CD4-positive, alpha-beta T cell treated with Interleukin-1 beta for 1 hour (primary cell): ENCODE measurements at places on chromosomes 2 and 18.

GRCh38 chr2:25928668-25929067 is 50.4 kb upstream of the ASXL2 start:
- no peak for DNase-seq

DNA sequence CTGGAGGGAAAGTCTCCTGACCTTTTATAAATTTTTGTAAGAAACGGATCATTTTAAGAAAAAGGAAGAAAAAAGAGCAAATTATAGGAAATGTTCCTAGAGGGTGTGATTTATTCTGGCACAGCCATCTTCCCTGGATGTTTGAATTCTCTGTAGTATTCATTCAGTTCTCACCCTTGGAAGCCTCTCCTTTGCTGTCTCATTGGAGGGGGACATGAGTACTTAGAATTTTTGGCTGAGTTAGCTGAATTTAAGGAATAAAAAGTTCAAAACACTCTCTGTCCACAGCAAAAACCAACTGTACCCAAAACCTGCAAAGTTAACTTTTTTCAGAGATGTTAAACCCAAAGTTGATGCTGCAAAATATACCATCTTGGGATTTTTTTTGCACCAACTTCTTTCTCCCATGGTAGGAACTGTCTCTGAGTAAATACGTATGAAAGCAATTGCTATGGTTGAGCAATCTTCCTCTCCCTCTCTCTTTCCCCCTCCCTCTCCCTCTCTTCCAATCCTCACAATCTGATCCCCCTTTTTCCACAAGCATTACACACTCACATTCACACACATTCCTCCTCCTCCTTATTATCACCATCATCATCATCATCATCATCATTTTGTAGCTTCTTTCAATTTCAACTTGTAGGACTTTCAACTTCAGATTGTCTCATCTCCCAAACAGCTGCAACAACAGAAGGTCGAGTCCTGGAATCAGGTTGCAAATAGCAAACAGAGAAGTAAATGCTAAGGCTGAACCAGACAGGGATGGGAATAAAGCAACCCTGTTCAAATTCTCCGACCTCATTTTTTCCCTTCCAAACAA is 183.7 kb downstream of the GFPT1 start:
- DNase-seq: no peak

GRCh38 chr2:225779829-225780228 is 380.3 kb downstream of the NYAP2 start:
- no peak for DNase-seq

- DNase-seq: no peak
Measured at GRCh38 chr2:1867141-1867540, 122.8 kb upstream of the PXDN start.

GRCh38 chr2:37501113-37501512 is 156.7 kb downstream of the QPCT start:
- no peak for DNase-seq

- DNase-seq: peak; percentile 32
Measured at GRCh38 chr2:43576981-43577892, 18.6 kb downstream of the THADA start.

GRCh38 chr2:130754811-130755210 is 529 bp upstream of the AMER3 start:
- DNase-seq: no peak

DNA sequence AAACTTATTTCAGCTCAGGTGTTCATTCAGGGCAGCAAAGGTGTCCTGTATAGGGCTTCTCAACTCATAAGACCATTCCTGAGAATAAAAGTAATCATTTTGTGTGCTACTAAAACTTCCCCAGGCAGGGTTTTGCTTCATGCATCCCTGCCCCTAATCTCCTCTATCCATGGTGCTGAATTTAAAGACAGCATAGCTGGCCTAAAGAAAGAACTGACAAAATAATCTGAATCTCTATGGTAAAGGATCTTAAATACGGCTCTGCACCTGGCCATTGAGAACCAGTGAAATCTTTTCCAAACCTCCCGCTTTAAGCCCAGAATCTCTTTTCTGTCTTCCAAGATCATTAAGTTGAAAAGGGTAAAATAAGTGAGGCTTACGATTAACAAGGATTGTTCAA is 292.1 kb upstream of the KLHL29 start:
- DNase-seq: no peak

- peak; percentile 39 for DNase-seq
Measured at GRCh38 chr2:239544918-239545465, 144.2 kb upstream of the HDAC4 start.

- DNase-seq: no peak
Measured at GRCh38 chr2:82994151-82994550, 1464.9 kb downstream of the SUCLG1 start.

- DNase-seq: no peak
Measured at GRCh38 chr18:70288171-70288850, 534 bp upstream of the SOCS6 start.

- no peak for DNase-seq
Measured at GRCh38 chr2:60531701-60532133, 21.7 kb downstream of the BCL11A start.

DNA sequence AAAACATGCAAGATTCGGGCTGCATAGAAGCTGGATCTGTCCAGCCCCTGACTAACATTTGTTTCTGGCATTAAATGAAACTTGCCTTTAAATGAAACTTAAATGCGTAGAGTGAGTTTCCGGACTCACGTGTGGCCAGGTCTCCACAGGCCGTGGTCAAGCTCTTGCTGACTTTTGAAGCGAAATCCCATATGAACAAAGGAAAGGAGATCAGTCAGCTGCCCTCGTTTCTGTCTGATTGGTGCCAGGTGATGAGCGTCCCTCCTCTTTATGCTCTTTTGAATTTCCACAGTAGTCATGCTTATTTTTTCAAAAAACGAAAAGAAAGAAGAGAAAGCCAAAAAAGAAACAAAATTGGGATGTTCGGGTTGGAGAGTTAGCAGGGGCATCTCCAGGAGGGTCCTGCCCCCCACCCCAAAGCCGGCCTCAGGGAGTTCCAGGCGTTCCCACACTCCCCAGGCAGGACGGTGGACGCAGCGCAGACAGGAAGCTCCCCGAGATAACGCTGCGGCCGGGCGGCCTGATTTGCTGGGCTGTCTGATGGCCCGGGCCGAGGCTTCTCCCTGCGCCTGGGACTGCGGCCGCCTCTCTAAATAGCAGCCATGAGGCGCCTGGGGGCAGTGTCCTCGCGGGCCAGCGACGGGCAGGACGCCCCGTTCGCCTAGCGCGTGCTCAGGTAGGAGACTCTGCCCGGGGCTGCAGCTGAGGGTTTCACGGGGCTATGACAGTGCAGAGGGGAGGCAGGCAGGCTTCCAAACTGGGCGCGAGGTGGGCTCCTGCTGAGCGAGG is at the start of gene COLEC11:
COLEC11 (plus strand) TSS at position 620 of the 789 bp plus-strand sequence. CDS start 9,229 bp downstream, outside the sequence.
- DNase-seq: no peak

DNA sequence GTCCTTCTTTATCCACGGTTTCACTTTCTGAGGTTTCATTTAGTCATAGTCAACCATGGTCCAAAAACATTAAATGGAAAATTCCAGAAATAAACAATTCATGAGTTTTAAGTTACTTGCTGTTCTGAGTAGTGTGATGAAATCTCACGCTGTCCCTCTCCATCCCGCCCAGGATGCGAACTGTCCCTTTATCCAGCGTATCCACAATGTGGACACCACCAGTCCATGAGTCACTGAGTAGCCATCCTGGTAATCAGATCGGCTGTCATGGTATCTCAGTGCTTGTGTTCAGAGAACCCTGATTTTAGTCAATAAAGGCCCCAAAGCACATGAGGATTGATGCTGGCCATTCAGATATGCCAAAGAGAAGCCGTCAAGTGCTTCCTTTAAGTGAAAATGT is 3.7 kb downstream of the SP140L start:
- DNase-seq: no peak

- DNase-seq: no peak
Measured at GRCh38 chr2:23029951-23030350, 355.0 kb upstream of the KLHL29 start.

- DNase-seq: no peak
Measured at GRCh38 chr18:42950732-42951131, 164.8 kb downstream of the RIT2 start.

DNA sequence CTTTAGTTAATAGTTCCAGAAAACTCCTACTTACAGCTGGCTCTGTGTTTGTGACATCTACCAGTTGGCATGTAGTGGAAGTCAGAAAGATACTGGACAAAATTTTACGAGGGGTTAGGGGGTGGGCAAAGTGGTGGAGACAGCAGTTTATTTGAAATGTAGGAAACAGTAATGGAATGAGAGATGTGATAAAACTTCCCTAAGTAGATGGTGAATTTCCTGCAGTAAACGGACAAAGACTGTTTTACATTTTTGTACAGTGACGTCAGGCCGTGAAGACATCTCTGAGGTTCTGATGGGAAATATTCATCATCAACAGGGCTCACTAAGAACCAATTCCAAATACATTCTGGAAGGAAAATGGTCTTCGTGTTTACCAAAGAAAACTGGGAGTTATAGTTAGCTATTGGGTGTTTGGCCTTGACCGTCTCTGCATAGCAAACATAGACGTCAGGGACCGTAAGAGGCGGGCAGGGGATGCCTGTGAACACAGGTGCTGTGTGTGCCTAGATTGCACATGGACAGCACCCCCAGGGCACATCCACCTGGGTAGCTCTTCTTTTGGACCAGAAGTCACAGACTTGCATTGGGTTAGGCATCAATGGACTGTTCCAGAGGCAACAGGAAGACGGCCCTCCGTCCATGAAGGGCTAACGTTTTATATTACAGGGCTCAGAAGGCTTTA is 131.5 kb downstream of the ZNF516 start:
- DNase-seq: no peak

DNA sequence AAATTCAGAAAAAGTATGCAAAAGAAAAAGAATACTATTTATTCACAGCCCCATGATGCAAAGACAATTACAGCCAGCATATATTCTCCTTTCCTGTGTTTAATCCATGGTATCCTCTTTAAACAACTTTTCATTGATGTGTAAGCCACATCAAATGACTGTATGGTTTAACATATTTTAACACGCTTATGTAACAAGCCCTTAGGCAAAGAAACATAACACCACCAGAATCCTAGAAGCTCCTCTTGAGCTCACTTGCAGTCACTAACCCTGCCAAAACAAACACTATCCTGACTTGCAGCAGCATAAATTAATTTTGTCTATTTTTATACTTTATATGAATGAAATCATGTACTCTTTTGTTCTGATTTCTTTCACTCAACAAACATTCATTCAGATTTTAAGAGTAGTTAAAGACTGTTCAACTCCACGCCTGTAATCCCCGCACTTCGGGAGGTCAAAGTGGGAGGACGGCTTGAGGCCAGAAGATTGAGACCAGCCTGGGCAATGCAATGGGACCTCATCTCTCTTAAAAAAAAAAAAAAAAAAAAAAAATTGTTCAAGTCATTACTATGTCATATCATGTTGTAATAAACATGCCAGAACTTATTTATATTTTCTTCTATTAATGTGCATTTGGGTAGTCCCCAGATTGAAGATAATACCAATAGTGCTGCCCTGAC is 226.3 kb downstream of the NBAS start:
- DNase-seq: no peak

- no peak for DNase-seq
Measured at GRCh38 chr2:106956416-106956815, 70.4 kb upstream of the ST6GAL2 start.

GRCh38 chr2:199439066-199439465 is 18.7 kb downstream of the SATB2 start:
- DNase-seq: no peak

GRCh38 chr2:163155279-163155883 is 316.8 kb upstream of the KCNH7 start:
- no peak for DNase-seq

- DNase-seq: no peak
Measured at GRCh38 chr2:169082995-169083394, 13.6 kb downstream of the DHRS9 start.

DNA sequence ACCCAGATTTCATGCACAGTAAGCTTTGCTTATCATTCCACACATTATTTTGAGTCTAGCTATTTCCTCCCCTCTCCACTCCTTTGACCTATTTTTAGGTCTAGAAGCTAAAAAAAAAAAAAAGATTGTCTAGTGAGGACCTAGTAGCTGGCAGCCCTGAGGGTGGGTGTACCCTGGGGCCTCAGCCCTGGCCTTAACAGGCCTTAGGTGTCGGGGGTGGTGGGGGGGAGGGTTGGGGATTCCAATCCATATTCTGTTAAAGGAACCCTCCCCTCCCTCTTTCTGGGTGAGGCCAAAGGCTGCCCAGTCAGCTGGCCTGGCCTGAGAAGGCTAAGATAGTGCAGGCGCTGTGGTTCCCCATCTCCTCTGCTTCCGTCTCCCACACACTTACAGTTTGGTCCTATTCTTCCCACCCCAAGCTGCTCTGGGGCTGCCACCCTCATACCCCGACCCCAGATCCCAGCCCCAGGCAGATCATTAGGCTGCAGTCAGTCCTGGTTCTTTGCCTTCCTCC is 65.5 kb upstream of the HK2 start:
- DNase-seq: no peak

DNA sequence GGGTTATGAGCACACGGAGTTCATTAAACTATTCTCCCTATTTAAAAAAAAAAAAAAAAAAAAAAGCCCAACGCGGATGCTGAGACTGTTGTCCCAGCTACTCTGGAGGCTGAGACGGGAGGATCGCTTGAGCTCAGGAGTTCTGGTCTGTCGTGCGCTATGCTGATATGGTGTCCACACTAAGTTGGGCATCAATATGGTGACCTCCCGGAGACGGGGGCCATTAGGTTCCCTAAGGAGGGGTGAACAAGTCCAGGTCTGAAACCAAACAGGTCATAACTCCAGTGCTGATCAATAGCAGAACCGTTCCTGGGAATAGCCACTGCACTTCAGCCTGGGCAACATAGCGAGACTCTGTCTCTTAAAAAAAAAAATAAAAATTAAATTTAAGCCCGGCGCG is 12.9 kb upstream of the ANKRD53 start:
- DNase-seq: no peak

DNA sequence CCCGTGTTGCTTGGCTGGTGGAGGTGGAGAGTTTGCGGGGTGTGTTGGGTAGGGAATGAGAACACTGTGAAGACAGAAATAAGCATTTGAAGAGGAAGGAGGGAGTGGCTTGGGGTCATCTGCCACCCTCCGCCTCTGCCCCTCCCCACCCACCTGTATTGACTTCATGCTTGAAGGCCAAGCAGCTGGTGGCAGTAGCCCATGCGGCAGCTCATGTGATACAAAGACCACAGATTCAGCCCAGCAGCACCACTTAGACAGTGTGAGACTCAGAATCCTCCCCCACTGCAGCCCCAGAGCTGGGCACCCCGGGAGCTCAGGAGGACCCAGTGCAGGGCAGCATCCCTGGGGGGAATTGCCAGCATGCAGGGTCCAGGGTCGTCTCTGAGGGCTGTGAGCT is 15.4 kb downstream of the NPPC start:
- DNase-seq: no peak

DNA sequence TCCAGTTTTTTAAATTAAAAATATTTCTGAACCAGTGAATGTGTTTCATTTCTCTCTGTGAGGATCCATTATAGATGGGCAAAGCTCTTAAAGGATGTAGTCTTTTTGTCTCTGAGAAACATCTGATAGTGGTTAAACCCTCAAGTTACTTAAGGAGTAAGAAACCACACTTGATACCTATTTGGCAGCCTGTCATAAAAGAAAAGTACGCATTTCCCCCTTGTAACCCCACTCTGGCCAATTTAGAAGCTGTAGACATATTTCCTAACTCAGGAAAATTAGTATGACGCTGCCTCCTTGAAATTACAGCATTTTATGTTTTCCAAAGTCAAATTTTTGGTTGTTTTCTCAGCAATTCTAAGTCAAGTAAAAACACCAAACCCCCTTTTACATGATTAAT is 2.0 kb downstream of the STAT4 start:
- DNase-seq: no peak

- no peak for DNase-seq
Measured at GRCh38 chr2:103605071-103605780, 843.4 kb downstream of the TMEM182 start.
